Psoas muscle (tissue), 8 donors: ENCODE measurements at places on chromosomes 3 and 15.

DNA sequence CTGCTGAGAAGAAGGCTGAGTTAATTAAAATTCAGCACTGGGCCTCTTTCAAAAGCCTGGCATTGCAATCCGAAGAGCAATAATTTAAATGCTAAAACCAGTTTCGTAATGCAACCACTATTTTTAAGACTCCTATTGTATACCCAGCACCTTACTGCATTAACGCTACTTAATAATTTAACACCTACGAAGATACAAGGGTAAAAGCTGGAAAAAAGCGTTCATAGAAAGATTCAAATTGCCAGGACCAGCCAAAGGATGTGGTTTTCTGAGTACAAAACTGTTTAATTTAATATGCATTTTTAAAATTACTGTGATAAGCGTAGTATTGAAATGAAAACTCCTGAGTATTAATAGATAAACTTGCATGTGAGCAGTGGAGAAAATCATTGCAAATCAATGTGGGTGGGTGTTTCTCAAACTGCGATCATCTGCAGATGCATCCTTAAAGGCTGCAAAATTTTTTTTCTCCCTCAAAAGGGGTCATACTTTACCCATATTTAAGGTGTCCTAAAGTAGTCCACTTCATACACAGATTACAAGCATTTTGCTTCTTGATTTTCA lies 12.9 kb upstream of the RASGRP1 start:
- DNase-seq = no peak

- no peak for DNase-seq
Measured at GRCh38 chr15:86558252-86558651, 478.6 kb downstream of the AGBL1 start.

DNA sequence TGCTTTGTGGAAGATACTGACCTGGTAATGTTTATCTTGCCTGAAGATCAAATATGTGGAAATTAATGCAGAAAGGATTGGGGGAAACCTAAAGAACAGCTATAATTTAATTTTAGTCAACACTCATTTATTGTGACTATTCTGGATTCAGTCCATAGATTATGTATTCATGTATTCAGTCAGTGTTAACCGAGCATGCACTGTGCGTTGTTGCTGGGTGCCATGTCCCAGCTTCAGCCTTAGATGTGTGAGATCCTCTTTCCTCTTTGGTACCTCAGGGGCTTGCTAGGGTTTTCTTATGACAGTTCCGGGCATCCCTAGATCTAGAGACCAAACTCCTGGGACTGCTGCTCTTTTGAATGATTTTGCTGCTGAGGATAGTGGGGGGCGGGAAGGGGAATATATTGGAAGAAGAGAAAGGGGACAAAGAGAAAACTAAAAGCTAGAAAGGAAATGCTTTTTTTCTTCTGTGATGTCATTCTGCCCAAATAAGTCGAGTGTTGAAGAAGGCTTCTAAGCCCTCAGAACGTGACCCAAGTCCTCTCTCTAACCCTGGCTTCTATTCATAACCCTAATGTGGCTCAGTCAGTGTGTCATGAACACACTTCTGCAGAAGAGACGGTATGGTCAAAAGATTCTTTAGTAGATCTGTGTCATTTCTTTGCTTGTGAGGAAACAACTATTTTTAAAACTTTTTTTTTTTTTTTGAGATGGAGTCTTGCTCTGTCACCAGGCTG lies 33.5 kb downstream of the STARD9 start:
- no peak for DNase-seq

GRCh38 chr15:99504823-99505551 lies 60.8 kb upstream of the MEF2A start:
- DNase-seq = no peak

DNA sequence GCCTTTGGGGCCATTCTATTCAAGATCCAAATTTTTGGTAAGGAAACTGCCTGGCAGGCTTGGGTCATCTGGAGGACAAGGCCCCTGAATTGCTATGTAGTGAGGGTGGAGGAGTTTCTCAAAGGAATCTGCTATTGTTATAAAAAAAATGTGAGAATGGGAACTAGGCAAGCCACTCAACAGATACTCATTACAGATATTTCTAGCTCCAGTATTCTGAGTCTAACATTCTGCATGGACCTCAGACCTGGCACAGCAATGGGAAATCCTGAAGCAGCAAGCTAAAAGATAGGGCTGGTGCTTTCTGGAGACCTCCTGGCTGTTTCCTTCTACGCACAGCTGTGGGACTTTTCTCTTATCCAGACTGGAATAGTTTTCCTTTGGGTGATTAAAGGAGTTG lies 430.7 kb upstream of the RBMS3 start:
- no peak for DNase-seq

DNA sequence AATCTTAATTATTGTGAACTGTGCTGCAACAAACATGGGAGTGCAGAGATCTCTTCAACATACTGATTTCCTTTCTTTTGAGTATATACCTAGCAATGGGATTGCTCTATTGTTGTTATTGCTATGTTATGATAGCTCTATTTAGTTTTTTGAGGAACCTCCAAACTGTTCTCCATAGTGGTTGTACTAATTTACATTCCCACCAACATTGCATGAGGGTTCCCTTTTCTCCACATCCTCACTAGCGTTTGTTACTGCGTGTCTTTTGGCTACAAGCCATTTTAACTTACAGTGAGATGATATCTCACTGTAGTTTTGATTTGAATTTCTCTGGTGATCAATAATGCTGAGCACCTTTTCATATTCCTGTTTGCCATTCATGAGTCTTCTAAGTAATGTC lies 45.5 kb upstream of the TNFSF10 start:
- no peak for DNase-seq

DNA sequence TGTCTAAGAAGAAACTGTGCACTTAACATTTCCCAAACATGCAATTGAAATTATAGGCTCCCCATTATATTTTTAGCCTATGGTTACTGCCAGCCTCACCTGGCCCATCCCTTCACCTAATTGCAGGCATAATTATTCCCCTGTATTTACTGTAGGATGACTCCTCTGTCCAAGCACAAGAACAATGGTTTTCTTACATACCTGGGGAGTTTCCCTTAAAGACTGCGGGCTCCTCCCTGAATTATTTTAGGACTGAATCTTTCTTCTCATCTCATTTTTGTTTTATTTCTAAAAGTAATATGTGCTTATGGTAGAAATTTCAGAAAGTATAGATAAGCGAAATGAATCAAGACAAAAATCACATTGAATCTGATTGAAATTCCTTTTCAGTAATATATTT lies 11.4 kb downstream of the TM4SF1 start:
- DNase-seq = no peak

DNA sequence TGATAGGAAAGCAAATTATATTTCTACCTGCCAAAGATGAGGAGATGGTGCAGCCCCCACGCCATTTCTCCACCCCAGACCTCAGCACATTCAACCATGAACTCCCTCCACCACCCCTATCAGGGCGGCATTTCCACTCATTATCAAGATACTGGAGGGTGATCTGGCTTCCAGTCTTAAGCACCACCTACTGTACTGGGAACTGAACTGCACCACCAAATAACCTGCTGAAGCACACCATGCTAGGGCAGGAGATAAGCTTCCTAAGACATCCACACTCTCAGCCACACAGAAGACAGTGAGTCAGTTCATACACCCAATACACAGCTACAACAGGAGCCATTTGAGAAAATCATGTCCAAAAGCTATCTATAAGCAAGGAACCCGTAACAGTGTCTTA lies 98.8 kb downstream of the FGF7 start:
- DNase-seq = no peak

GRCh38 chr3:15017191-15017590 lies 47.9 kb downstream of the MRPS25 start:
- DNase-seq = no peak

DNA sequence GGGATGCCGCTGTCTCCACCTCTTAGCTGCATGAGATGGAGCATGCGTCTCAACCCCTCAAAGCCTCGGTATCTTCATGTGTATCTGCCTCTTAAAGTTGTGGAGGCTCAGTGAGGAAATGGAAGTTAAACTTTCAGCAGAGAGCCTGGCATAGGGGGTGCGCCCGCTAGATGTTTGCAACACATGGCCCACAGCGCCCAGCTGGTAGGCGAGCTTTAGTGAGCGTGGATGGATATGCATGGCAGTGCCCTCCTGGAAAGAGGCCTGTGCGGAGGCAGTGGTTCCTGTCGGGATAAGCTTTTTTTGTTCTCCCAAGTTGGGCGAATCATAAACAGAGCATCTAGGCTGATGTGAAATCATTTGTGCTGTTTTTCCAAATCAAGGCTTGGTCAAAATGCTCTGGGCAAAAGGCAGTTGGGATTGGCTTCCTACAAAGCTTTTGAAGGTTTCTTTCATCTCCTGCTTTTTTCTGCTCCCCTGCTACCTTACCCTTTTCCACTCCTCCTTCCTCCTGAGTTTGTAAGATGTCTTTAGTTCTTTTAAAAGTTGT lies 272.4 kb upstream of the TPM1 start:
- DNase-seq = no peak
